ENCODE measurements at places on chromosomes 3 and 15.
A peak's percentile ranks its signal among the peaks of the same experiment; 100 is the strongest.

- peak; percentile 19 for DNase-seq
Measured at GRCh38 chr3:160941885-160942494, 163.2 kb downstream of the B3GALNT1 start.

DNA sequence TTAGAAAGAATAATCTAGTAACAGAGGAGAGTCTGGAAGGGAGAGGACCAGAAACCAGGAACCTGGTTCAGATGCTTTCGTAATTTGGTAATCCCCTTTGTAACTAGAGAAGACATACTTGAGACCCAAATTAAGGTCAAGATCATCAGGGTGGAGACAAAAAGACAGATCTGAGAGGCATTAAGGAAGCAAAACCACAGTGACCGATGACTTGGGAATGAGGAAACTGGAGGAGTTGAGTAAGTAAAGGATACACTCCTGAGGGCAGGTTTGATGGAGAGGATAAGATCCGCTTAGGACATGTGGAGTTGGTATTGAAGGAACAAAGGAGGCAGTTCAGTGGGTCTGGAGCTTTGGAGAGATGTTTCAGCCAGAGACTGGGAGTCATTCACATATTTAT is 23.6 kb upstream of the BCL2A1 start:
- peak; percentile 73 for DNase-seq

DNA sequence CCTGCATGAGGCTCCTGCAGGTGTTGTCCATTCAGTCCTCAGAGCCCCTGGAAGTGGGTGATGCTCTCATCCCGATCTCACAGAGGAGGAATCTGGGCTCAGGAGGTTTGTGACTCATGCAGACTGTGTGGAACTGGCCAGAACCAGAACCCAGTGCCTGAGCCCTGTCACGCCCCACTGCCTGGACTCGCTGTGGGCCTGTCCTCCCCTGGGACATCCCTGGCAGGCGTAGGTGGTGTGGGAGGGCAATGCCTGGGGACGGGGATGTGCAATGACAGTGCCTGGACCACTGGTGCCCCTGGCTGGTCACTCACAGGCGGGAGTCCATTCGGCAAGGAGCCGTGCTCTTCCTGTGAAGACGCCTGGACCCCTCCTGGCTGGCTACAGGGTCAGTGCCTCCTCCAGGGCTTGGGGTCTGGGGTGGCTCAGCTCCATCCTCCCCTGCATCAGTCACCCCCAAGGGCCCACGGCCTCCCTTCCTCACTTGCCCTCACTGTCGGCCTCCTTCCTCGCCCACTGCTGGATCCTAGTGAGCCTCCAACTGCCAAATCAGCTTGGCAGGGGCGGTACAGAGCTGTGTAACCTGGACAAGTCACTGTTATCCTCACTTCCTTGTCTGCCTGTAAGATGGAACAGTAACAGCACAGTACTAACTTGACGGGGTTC is 14.9 kb downstream of the PSTPIP1 start:
- DNase-seq: peak; percentile 43

DNA sequence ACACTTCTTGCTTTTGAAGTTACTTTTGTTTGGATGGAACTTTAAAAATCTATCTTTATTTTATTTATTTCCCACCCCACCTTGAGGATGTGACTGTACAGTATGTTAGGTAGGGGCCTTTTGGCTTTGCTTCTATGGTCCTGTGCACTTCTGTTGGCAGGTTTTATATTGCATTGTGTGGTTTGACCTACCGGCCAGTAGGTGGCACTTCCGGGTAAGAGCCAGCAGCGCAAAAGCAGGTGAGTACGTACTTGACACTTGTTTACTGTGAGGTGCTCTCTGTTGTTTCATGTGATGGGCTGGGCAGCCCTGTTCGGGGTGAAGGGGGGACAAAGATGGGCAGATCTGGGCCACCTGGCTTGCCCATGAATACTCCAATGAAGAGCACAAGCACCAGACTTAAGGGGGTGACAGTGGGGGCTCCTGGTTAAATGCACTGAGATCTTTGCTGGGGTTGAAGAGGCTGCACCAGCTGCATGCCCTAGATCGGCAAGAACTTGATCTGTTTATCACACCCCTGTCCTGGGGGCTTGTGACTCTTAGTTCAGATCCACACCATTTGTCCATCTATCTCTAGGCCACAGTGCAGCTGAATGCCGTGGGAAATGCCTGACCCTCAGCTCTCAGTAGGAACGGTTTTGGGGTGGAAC is 131.6 kb downstream of the NLGN1 start:
- DNase-seq: no peak

GRCh38 chr15:100779331-100780207 is 100.1 kb upstream of the ALDH1A3 start:
- no peak for DNase-seq

- DNase-seq: no peak
Measured at GRCh38 chr15:43316971-43317346, 13.4 kb downstream of the LCMT2 start.

GRCh38 chr3:39573392-39573791 is 105.9 kb downstream of the MOBP start:
- no peak for DNase-seq

- no peak for DNase-seq
Measured at GRCh38 chr3:46184469-46184868, 23.6 kb downstream of the CCR1 start.

DNA sequence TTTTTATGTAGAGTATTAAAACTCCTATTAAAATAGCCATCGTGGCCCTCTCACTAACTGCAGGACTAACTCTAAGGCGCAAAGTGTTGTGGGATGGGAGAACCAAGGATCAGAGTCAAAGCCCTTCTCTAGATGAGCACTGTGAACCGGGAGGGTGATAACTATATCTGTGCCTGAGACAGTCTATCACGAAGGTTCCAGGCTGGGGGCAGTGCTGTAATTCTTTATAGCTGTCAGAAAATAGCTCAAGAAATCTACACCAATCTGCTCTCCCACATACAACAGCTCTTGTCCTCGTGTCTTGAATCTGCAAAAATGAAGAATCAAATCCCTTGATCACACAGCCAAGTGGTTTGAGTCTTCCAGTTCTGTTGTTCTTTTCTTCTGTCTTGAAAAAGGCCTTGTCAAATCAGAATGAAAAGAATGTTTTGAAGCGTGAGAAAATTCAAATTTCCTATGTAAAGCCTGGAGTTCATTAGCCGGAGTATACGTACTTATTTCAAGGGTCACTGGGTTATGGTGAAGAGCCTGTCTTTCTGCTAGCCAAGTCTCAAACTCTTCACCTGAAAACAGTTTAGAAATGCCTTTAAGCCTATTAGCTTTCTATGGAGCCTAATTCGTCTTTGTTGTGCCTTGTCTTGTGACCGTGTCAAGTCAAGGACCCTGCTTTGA is 185.3 kb upstream of the NECTIN3 start:
- no peak for DNase-seq

DNA sequence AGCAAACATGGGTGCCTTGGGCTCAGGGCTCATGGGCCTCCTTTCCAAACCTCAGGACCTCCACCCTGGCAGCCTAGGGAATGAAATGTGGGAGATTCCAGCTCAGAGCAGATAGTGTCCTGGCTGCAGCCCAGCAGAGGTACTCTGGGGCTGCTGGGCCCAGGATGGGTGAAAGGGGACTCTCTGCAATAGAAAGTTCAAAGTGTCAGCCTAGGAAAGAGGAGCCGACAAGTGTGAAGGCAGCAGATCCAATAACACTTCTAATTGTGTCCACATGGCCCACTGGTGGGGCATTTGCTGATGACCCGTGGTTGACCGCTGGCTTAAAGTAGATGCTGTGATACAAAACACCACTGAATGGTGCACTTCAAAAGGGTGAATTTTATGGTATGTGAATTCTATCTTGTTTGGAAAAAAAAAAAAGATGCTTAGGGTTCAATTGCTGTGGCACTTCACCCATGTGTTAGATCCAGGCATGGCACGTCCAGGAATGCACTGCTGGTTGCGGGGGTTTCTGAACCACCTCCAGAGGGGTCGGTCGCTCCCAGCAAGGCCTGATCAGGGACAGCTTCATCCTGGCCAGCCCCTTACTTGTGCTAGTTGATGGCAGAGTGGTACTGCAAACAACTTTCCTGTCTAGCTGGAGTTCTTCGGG is 20.9 kb downstream of the AMOTL2 start:
- no peak for DNase-seq

DNA sequence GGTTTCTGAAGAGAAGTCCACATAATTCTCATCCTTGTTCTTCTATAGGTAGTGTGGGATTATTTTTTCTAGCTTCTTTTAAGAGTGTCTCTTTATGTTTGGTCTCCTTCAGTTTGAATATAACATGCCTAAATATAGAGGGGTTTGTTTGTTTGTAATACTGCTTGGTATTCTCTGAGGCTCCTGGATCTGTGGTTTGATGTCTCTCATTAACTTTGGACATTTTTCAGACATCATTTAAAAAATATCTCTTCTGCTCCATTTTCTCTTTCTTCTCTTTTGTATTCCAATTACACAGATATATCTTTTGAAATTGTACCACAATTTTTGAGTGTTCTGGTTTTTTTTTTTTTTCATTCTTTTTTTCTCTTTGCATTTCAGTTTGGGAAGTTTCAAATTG is 113.1 kb downstream of the ARNT2 start:
- DNase-seq: no peak

- DNase-seq: no peak
Measured at GRCh38 chr3:67418426-67419217, 235.8 kb downstream of the SUCLG2 start.

- no peak for DNase-seq
Measured at GRCh38 chr15:96160800-96161199, 169.7 kb upstream of the NR2F2 start.

GRCh38 chr15:32003558-32003957 is 26.8 kb upstream of the CHRNA7 start:
- DNase-seq: no peak

DNA sequence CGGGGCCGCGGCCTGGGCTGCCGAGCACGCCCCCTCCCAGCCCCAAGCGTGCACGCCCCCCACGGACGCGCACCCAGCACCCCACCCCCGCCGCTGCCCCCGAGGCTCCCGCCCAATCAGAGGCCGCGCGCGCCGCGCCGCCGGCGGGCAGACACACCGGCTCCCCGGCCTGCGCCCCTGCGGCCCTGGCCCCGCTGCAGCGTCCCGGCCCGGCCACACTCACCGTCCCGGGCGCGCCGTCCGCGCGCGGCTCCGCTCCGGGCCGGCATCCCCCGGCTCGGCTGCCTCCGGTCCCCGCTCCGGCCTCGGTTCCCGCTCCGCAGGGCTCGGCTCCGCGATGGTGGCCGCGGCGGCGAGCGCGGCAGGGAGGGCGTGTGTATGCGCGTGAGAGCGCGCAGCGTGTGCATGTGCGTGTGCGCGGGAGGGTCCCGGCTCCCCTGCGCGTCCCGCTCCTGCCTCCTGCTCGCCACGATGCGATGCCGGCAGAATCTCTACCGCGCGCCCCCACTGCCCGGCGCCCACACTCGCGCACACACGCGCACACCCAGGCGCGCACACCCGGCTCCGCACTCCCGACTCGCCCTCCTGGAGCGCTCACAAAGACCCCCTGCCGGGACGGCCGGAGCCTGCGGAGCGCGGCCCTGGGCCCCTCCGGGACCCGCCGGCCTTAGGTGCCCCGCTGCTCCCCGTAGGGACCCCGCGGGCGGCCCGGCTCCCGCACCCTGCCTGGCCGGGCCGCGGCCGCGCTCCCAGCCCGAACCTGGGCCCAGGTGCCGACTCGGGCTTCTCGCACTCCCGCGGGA is 186.5 kb upstream of the LINGO1 start:
- DNase-seq: no peak

DNA sequence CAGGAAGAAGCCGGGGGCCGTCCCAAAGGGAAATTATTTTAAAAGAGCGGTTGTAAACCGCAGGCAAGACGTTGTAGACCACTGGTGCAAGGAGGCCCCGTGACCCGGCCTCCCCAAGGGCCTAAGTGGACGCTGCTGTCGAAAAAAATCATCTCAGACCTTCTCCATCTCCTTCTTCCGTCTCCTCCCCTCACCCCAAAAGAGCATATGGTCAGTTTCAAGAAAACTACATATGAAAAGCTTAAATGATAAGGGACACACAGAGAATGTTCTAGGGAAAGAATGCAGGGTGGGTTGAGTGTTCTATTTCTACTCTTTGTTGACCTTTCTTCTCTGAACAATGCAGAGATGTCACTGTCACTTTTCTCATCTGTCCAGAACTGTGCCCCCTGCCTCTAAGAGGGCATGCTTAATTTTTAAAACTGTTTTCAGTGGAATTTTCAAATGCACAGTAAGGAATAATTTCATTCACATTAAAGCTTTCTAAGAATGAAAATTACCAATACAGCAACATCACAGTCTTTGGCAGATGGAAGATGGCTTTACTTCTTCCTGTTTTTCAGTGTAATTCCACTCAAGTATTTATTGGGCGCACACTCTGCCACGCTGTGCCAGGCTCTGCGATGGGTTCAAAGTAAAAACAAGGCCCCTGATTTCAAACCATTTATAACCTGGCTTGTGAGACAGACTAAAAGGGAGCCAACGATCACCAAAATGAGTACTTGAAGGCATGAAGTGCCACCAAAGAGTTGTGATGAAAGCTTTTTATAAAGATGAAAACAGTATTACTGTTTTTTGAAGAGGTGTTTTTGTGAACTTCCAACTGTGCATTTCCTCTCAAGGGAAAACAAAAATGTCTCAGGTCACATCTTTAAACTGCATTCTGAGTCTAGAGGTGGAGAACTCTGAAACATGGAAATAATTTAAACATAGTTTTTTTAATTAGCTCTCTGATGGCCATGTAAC is 891 bp upstream of the TOP2B start:
- DNase-seq: no peak

DNA sequence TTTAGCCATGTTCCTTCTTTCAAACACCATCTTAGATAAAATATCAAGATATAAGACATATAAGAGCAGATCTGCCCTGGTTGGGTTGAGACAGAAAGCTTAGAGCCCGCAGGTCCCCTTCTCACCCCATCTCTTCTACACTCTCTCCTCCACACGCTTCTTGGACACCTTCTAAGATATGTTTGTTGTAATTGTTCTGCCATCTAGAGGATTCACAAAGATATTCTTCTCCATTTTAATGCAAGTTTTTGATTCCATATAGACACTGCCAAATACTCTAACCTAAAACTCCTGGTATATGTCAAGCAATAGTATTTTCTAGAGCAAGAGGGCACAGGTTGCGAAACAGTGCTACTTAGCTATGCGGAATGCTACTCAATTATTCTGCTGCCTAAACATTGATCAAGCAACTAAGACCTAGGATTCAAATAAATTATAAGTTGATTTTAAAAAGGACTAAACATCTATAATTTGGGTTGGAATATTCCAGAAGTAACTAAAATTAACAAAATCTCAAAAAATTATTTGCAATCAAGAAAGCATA is 6.8 kb downstream of the CHRM5 start:
- DNase-seq: no peak

GRCh38 chr15:95549168-95549738 is 781.2 kb upstream of the NR2F2 start:
- no peak for DNase-seq

DNA sequence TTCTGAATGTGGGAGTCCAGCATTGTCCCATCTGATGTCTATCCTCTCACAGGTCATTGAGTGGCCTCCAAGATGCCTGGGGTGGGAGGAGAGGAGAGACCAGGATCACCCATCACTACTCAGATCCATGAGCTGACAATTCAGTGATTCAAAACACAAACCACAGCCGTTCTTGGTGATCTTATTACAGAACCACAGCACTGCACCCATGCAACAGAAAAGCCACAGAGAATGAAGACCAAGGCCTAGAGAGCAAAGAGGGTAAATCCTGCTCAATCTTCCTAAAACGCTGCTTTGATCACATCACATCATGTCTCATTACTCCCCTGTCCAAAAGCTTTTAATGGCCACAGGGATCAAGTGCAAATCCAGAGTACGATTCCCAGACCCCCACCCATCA is 23.5 kb downstream of the ANP32A start:
- DNase-seq: no peak

- DNase-seq: no peak
Measured at GRCh38 chr15:56086566-56086965, 93.2 kb upstream of the NEDD4 start.
